ENCODE measurements at places on chromosomes 2 and 18. TPM values are rescaled to one million over a fixed set of nuclear protein-coding genes. Genes with fewer than 3 reads are reported as not detected.

LYG1 gene
- 0.53 TPM for polyA plus RNA-seq

RESP18 gene
- polyA plus RNA-seq: not detected

TCF23 gene
- polyA plus RNA-seq: not detected

CEP68 gene
- 3.9 TPM for polyA plus RNA-seq

PCARE gene
- polyA plus RNA-seq: not detected

SFTPB gene
- polyA plus RNA-seq: not detected

LYPD6 gene
- 2.4 TPM for polyA plus RNA-seq

FOXI3 gene
- polyA plus RNA-seq: 0.02 TPM

CCT4 gene
- 175 TPM for polyA plus RNA-seq

OSR1 gene
- 0.14 TPM for polyA plus RNA-seq

ALPI gene
- not detected for polyA plus RNA-seq

DNA sequence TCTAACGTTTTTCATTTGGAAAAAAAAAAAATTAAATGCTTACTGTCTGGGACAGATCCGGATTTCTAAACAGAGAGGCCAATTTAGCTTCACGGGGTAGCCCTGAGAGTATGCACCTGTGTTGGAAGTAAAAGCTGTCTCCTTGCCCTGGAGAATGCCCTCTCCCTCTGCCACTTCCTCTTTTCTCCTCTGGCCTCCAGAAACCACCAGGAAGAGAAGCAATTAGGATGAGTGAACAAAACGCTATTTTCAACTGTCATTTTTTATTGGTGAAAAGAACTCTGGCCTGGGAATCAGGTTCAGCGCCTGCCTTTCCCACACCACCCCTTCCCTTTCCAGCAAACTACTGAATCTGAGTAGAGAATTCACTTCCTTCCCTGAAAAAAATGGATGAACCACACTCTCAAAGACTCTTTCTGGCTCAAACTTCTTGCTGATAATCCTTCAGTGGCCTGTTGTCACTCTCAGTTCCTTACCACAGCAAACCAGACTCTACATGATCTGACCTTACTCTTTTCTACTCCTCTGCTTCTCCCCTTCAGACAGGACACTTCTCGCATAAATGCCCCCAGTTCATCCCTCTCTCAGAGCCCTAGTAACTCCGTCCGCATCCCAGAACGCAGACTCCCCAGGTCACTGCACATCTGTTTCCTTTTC lies 29.8 kb downstream of the KLF7 start:
- DNase-seq: no peak

DNA sequence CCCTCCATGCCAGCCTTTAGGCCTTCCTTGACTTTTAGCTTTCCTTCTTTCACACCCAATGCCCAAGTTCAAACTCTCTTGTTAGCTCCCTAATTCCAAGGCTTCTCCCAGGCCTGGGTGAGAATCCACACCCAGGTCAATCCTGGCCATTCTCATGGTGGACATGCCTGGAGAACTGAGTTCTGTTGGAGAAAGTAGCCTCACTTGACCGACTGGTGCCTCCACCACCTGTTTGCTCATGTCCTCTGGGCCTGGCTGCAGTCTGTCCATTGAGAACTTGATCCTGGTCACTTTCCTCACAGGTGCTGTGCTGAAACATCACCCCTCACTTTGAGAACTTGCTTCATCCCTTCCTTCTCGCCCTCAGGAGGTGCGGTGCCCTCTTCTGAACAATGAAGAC lies 189.1 kb upstream of the TWIST2 start:
- no peak for DNase-seq

- DNase-seq: no peak
These were observed 72.7 kb downstream of the NYAP2 start for GRCh38 chr2:225472161-225472560.

- peak; percentile 45 for DNase-seq
These were observed 245.0 kb upstream of the NT5C1B start for GRCh38 chr2:18834341-18834740.

DNA sequence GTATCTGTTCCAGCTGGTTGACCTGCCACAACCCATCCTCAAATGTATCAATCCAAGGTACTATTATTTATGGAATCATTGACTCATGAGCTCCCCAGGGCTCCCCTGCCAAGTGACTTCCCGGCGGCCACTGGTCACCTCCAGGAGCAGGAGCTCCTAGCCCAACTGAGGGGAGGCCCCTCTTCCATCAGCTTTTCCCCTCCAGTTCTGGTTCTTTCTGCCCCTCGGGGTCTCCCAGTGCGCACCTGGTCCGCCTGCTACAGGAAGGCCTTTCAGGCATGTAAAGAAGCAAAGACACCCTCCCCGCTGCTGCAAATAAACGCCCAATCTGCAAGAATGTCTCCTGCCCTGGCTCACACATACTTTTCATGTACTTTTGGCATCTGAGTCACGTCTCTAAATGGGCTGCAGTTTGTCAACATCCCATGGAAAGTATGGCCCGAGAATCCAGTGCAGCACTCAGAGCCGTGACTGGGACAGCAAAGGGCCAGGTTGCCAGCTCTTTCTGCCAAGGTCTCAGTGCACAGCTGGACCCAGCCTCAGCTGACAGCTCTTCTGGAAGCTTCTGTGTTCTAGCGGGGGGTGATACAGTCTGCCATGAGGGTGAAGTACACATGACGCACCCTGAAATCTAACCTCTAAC lies 41.4 kb downstream of the KLHL29 start:
- no peak for DNase-seq

- no peak for DNase-seq
These were observed 18.4 kb downstream of the MXD1 start for GRCh38 chr2:69933254-69933828.

DNA sequence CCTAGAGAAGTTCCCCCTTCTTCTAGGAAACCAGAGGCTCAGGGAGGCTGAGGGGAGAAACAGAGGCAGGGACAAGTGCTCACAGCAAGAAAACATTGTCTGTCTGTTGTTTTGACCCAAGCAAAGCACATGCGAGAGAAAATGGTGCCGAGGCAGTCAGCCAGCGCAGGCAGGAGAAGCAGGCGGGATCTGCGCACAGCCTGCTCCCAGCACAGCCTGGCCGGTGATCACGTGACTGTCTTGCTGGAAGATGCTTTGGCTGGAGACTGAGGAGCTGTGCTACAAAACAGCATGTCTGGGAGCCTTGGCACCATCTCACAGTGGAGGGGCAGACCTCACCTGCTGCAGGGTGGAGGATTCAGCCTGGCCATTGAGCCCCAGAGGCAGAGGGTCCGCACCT lies 93.7 kb upstream of the MYCN start:
- no peak for DNase-seq

DNA sequence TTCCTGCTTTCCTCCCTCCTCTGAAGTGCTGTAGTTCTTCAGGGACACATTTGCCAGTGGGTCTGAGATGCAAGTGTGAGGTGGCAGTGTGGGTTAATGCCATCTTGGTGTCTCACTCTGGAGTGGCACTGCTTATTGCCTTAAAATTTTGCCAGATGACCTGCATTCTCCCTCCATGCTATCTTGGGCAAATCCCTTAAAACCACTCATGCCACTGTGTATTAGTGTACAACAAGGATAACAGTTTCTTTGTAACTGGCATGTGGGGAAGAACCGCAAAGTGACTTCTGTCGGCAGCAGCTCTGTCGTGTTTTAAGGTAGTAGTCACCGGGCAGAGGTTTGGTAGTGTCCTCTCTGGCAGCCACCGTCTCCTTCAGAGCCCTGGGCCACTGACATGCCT lies 124.2 kb downstream of the NEDD4L start:
- no peak for DNase-seq

GRCh38 chr2:109597283-109597682 lies 16.5 kb downstream of the SEPTIN10 start:
- no peak for DNase-seq

DNA sequence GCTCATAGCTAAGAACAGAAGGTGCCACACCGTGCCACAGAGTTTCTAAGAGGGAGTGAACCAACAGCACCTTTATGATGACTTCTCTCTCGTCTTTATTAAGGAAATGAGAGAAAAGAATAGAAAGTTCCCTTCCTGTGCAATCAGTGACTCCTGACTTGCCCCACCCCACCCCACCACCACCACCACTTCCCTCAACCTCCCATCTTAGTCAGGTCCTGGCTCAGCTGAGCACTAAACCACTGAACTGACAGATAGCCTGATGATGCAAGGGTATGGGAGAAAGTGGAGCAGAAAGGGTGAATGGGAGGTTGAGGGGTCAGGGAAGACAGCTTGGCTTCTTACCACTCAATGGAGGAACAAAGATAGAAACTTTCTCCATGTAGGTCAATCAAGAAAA lies 75.2 kb upstream of the RMDN2 start:
- no peak for DNase-seq

GRCh38 chr2:158969162-158969714 lies 798 bp downstream of the TANC1 start:
- DNase-seq: no peak

DNA sequence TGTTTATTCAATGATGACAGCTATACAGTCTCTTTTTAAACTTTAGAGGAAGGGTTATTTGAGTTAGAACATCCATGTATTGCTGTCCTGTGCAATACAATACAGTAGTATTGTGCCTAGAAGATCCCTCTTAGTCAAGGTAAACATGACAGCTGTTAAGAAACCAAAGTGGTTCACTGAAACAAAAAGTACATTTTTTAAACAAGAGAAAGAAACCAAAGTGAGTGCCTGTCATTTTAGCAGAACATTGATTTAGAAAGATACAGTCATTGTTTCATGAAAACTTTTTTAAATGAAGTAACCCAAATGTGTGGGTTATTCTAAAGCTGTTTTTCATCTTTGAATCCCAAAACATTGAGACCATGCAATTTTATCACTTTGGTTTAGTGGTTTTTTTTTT lies 15.5 kb downstream of the ITPRID2 start:
- DNase-seq: no peak

GRCh38 chr2:7691961-7692656 lies 774.9 kb downstream of the RNF144A start:
- no peak for DNase-seq

DNA sequence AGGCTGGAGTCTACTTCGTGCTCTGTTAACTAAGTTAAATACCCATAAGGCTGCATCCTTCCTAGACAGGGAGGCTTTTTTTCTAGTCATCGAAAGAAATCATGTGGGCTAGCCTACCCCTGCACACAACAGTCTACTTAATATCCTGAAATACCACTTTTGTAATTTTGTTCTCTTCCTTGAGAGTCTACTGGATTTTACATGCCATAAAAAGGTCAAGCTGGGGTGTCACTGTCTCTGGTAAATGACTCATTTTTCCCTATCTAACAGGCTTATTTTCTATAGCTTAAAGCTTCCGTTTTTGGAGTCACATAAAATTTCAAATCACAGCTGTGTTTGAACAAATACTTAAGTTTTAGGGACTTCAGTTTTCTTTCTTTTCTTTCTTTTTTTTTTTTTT lies 10.7 kb upstream of the STAM2 start:
- no peak for DNase-seq

DNA sequence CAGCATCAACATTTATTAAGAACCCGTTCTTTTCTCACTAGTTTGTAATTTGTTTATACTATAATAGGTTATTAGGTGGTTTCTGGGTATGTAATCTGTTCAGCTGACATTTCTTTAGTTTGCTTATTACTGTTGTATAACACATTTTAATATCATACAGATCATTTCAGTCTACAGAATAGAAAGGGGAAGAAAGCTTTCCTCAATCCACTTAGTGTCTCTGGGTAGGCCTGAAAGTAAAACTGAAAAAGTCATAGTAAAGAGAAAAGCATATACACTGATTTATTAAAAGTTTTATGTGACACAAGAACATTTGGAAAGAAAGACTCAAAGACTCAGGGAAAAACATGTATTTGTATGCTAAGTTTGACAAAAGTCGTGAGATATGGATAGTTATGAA lies 16.8 kb upstream of the KCNJ3 start:
- no peak for DNase-seq

DNA sequence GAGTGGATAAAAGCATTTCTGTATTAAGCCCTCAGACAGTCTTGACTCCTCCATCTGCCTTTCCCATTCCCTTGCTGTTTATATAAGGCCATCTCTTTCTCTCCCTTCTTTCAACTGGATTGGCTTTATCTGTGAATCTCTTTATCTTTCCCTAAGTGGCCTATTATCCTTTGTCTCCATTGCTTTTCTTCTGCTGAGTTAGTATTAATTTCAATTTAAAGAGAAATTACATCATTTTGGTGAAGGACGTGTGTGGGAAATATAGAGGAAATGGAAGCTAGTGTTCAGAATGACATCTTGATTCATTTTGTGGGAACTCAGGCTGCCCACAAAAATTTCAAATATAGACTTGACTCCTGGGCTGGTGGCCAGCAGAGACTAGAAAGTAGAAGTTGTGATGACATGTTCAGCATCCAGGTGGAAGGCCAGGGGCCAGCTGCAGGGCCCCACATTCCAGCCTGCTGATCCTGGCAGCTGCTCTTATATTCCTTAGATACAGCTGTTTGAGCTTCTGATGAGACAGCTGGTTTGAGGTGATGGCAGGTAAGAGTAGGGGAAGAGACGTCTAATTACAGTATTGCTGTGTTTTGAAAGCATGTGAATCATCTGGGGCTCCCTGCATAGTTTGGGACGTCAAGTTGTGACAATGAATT lies 52.3 kb downstream of the DIS3L2 start:
- peak; percentile 81 for DNase-seq

GRCh38 chr2:20722592-20723240 lies 55.8 kb downstream of the GDF7 start:
- no peak for DNase-seq

DNA sequence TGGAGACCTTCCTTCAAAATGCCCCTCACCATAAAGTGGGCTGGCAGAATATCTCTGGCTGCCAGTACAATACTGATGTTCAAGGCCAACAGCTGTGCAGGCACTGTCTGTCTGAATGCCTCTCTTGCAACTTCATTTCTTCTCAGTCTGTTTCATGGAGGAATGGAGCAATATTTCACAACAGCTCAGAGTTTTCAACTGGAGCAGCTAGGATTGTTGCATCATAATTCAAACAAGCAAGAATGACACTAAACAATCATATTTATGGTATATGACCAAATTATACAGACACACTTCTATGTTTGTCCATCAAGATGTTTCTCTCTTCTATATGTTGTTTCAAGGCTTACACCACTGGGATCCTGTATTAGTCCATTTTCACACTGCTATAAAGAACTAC lies 444.2 kb downstream of the LRATD1 start:
- no peak for DNase-seq

DNA sequence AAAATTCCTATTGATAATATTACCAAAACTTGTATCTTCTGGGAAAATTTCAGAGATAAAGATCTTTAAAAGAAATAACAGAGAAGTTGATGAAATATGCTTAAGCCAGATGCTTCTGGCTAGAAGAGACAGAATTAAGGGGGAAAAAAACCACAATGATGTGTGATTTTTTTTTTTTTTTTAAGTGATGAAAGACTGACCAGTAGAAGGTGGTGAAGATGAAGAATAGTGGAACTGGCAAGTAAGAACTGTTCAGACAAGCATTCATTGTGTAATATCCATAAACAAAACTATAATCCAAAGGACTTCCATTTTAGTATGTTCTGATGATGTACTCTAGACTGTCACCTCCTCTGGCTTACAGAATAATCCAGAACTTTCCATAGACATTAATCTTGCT lies 89.8 kb downstream of the INO80D start:
- no peak for DNase-seq

- no peak for DNase-seq
These were observed 294.9 kb upstream of the STON1 start for GRCh38 chr2:48235076-48235475.

- DNase-seq: no peak
These were observed 1.3 kb upstream of the HTR2B start for GRCh38 chr2:231126123-231126522.

Measured in keratinocyte (primary cell).